Lung (tissue), 17 donors: ENCODE measurements at places on chromosomes 1 and 21.

GRCh38 chr21:33950431-33951079 lies 35.0 kb upstream of the ATP5PO start:
- no peaks in the 10 kb centered on the region for H3K4me1 ChIP-seq
- H3K36me3 ChIP-seq = no peaks in the 10 kb centered on the region
- no peaks in the 10 kb centered on the region for H3K27me3 ChIP-seq
- DNase-seq = no peak
- no peak overlapping the region for H3K4me3 ChIP-seq
- H3K27ac ChIP-seq = peak overlapping the region; percentile 69

DNA sequence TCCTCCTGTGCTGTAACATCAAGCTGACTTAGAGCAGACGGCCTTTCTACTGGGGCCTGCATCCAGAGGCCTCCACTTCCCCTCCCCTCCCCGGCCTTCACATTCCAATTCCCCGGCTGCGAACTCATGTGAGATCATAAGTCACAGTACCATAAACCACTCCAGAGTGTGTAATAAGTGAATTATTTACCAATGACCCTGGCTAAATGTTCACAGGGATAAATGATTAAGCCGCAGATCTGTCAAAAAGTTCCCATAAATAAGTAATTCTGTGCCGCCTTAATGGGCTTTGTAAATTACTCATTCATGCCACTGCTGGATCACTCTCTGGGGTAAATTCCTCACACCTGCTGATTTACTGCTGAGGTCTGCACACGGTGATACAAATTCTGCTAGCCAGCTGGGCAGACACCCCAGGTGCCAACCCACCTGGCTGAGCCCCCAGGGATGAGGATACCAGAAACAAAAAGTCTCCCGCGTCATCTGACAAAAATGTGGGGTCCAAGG lies 27.4 kb upstream of the KIRREL1 start:
- no peak overlapping the region for H3K27ac ChIP-seq
- no peak overlapping the region for H3K4me3 ChIP-seq
- H3K36me3 ChIP-seq = no peaks in the 10 kb centered on the region
- peak; percentile 64 for DNase-seq
- peaks cover 11% of the 10 kb centered on the region for H3K4me1 ChIP-seq

DNA sequence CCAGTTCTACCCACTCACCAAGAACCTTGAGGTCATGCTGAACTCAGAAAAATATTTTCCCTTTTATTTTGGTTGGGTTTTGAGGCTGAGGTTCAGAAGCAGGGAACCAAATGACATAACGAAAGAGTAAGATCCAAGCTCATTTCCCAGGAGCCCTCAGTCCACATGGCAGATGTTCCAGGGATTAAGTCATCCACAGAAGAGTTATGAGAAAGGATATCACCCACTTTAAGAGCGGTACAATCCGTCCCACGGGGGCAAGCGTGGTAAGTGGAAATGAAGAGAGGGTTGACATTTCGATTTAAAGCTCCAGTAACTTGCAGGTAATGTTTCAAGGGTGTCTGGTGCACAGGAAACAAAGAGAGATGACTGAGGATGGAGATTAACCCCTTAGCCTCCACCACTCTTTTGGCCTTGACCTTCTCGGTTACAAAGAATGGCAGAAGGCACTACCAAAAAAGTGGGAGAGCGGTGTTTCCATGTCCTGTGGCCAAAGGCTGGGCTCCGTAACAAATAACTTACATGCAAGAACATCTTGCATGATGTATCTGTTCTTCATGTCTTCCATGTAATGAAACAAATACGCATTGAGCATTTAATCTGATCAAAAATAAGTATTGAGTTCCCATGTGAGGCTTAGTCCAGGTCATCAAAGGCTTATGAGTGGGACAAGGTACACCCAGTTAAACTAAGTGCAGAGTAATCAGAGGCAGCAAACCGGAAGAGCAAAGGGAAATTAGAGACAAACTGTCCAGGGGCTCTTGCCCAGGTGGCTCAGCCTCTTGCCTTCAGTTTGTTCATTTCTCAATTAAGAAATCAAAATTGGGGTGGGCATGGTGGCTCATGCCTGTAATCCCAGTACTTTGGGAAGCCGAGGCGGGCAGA lies 241.4 kb downstream of the TOMM20 start:
- no peak for DNase-seq
- no peaks in the 10 kb centered on the region for H3K4me1 ChIP-seq
- no peaks in the 10 kb centered on the region for H3K27me3 ChIP-seq
- no peaks in the 10 kb centered on the region for H3K36me3 ChIP-seq

DNA sequence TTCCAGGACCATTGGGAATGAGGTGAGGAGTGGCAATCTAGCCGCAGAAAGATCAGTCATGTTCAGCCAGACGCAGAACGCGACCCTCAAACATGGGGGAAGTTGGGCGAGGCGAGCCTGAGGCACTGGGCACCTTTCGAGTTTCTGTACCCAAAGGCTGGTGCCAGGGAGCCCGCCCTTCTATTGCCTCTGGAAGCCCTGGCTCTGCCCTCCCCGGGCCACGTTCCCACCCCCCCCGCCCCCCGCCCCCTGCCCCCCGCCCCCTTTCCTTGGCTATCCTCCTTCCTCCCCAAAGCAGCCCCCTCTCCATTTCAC lies 2.2 kb upstream of the ZBTB7B start:
- no peaks in the 10 kb centered on the region for H3K36me3 ChIP-seq
- peak overlapping the region; percentile 65 for H3K4me3 ChIP-seq
